Left ventricle myocardium superior (tissue), 1 donor: ENCODE measurements at places on chromosomes 16 and 17.

- DNase-seq, result no peak
Measured at GRCh38 chr16:66326991-66327513, 39.4 kb upstream of the CDH5 start.

DNA sequence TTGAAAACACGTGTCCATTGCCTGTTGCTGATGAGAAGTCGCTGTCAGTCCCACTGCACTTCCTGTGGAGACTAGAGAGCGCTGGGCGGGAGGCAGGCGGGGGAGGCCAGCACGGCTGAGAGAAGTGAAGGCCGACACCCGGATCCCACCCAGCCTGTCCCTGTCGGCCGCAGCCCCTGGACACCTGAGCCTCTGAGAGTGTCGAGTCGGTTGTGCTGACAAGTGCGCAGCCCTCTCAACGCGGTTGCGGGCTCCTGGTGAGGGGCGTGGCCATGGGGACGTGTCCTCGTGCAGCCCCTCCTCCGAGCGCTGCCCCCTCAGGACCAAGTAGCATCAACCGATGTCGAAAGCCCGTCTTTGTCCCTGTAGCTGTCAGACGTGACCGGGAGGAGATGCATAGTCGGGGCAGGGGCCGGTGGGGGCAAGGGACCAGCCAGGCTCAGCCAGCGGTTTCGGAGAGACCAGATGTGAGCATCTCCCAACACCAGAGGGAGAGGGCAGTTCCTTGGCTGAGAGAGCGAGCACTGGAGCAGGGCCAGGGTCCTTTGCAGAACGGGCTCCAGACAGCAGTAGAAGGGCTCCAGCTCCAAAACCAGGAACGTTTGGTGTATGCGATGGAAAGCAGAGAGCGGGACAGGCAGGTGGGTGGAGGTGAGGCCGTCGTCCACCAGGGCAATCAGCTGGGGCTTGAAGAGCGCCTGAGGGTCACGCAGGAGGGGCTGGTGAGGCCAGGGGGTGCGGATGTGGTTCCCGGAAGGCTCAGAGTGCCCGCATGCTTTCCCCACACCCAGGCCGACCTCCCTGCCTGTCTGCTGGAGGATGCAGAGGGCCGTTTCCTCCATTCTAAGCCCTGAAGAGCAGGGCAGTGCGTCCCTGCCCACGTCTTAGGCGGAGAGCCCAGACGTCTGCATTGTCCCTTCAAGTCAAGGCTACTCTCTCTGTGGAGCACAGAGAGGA lies 43.3 kb upstream of the CHMP6 start:
- peak; percentile 35 for DNase-seq

- no peak for DNase-seq
Measured at GRCh38 chr17:8855477-8856204, 11.8 kb downstream of the PIK3R6 start.

- DNase-seq, result no peak
Measured at GRCh38 chr16:70399951-70400350, 38.9 kb downstream of the ST3GAL2 start.

- DNase-seq, result no peak
Measured at GRCh38 chr17:50052241-50052796, 3.6 kb upstream of the ITGA3 start.

- no peak for DNase-seq
Measured at GRCh38 chr16:4869147-4869805, 22.0 kb downstream of the UBN1 start.

- DNase-seq, result no peak
Measured at GRCh38 chr17:79923974-79924638, 84.9 kb upstream of the CBX4 start.

DNA sequence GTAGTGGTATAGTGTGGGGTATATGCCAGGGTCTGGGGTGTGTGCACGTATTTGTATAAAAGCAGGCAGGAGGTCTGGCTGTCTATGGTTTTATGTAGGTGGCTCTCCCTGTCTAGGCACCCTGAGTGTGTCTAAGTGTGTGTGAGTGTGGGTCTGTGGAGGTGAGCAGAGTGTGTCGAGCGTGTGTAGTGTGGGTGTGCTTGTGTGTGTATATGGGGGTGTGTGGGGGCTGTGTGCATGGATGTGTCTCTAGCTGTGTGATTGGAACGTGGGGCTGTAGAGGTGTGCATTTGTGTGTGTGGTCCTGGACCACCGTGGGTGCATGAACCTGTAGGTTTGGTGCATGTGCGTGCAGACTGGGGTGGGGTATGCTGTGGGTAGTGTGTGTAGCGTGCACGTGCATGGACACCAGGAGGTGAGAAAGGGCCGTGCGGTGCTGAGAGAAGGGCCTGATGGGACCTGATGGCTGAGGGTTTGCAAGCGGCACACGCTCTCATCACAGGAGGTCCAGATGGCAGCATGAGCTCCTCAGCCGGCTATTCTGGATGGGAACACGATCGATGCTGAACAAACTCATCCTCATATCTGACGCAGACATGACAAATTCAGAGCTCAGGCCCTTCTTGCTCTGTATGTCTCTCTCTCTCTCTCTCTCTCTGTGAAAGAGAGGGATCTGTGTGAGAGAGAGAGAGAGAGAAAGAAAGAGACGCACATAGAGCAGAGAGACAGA lies 27.7 kb downstream of the SPACA3 start:
- DNase-seq, result no peak

DNA sequence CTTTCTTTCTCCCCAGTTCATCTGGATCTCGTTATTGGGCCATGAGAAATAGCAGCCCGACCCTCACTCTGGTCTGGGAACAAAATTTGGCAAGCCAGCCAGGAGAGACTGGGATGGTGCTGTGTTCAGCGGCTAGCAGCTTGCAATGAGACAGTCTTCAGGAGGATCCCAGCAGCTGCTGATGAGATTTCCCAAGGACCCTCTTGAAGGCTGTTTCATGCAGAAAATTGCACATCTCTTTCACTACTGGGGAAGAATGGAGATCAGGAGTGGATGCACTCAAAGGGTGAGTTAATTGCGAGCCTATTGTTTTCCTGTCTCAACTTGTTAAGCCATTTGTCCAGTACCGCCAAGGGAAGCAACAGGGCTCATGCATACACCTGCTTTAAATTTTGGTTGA lies 5.5 kb upstream of the COIL start:
- DNase-seq, result no peak

DNA sequence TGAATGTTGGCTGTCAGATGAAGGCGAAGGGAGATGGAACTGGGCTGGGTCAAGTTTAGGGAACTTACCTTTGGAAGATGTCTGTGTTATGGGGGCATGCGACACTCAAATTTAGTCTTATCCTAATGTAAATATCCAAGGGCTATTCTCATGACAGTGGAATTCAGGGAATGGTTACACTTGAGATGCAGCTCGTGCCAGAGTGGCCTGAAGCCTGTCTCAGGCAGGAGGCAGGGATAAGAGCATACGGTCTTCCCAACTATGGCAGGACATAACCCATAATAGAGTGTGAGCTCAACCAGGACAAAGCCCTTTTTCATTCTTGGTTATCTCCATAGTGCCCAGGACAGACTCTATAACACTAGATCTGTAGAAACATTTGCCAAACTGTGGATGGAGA lies 393.3 kb upstream of the CDH11 start:
- no peak for DNase-seq

DNA sequence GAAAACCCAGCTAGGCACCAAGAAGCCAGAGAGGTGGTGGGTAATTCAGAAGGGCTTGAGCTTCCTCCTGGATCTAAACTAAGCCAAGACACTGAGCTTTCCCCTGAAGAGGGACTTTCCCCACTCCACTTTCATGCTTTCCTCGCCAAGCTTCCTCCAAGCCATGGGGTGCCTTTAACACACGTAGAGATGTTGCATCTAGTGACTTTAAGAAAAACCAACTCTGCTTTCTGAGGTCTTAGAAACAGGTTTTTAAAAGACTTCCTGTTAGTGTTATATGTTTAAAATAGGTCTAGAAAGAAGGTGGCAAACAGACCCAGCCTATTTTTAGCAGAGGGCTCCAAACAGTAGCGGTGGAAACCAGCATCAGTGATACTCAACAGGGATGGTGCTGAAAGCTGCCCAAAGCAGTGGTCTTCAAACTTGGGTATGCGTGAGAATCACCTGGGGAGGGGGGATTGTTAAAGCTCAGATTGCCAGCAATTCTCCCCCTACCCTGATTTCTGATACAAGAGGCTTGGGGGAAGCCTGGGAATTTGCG lies 585.6 kb downstream of the CDH13 start:
- DNase-seq, result no peak

DNA sequence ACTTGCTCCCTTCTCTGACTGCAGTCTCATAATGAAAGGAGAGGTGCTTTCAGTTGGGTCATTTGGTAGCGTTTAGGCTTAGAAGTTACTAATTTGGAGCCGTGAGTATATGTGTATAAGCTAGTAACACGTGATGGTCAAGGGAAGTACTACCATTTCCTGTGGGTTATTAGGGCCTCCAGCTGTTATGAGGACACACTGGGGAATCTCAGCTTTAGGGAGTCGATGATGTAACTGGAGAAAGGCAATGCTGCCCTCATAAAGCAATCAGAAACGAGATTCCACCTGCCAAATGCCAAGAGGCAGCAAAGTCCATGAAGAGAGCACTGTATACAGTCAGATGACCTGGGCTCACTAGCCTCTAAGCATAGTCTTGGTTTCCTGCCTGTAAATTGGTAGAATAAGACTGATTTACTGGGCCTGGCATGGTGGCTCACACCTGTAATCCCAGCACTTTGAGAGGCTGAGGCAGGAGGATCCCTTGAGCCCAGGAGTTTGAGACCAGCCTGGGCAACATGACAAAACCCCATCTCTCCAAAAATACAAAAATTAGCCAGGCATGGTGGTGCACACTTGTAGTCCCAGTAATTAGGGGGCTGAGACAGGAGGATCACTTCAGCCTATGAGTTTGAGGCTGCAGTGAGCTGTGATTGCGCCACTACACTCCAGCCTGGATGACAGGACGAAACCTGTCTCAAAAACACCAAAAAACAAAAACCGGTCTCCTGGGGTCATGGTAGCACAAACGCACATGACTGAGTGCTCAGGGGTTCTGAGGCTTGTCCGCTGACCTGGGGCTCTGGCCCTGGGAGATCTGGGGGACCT lies 53.0 kb downstream of the SF3B3 start:
- no peak for DNase-seq

GRCh38 chr16:54938212-54939028 lies 7.8 kb downstream of the IRX5 start:
- peak; percentile 40 for DNase-seq

GRCh38 chr17:57521606-57522005 lies 223.5 kb downstream of the CCDC182 start:
- DNase-seq, result no peak

DNA sequence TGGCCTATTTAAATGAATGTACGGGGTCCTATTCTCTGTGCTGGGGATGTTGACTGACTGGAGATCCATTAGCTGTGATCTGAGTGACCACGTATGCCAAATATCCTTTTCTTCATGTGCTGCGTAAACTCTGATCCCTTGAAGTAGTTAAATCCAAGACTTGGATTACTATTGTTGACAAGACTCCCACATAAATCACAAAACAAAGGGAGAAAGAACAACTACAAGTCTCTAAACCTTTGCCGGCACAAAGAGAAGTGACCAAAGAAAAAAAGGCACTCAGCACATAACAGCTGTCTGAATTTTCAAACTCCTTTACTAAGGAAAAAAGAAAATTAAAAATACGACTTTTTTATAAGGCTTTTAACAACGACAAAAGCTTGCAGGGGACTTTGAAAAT lies 559.9 kb upstream of the CDH8 start:
- no peak for DNase-seq

DNA sequence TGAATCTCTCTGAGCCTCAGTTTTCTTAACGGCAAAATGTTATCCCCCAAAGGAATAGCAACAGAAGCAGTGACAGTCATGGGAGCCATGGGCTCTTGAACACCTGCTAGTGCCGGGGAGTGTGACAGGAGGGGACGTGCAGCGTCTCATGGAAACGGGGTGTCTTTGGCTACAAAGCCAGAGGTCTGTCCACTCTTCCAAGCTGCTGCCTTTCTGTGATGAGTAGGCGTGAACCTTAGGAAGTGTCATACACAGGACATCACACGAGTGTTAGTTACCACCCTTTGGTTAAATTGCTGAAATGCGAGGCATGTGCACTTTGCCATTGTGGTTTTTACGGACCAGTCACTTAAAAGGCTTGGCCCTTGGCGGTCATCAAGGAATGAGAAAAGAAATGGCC lies 93.4 kb downstream of the IRF8 start:
- DNase-seq, result no peak

GRCh38 chr16:57707331-57707730 lies 12.7 kb downstream of the DRC7 start:
- DNase-seq, result no peak

DNA sequence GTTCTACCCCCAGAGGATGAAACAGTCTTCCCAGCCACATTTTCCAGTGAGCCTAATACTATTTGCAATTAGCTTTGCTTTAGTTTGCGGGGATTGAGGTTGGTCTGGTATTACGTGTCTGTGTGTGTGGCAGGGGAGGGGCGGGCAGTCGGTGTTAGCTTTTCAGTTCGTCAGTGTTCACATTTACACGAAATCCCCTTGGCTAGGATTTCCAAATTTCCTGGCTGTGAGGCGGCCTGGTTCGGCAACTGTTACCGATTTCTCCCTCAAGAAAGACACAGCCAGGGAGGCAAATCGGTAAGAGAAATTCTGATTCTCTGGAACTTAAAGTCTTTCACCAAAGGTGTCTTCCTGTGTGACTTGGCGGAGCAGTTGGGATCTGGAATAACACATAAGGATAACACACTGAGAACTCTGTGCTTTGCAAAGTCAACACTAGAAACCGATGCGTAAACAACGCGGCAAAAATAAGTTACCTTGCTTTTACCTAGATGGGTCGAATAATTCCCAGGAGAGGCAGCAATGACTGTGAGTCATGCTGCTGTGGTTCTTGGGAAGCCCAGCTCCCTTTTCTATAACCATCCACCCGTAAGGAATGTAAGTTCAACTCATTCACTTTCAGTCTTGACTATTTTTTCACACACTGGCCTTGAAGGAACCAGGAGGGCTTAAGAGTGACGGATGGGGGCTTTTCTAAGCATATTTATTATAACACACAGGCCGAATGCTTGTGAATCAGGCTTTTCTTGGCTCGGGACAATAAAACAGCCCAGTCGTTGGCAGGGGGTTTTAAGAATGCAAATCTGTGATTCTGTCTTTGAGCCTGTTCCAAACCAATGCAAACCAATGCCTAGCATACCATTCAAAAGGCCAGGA lies 24.2 kb downstream of the GPRC5B start:
- DNase-seq, result no peak

- no peak for DNase-seq
Measured at GRCh38 chr16:61814726-61815347, 221.4 kb downstream of the CDH8 start.

- no peak for DNase-seq
Measured at GRCh38 chr17:14790521-14790920, 474.6 kb downstream of the PMP22 start.

- no peak for DNase-seq
Measured at GRCh38 chr17:76184290-76184689, 43.2 kb upstream of the FOXJ1 start.

- DNase-seq, result no peak
Measured at GRCh38 chr17:66123163-66123562, 68.8 kb downstream of the CEP112 start.
